ENCODE measurements at places on chromosomes 13 and 19. TPM values are rescaled to one million over a fixed set of nuclear protein-coding genes. Genes with fewer than 3 reads are reported as not detected.
A peak's percentile ranks its signal among the peaks of the same experiment; 100 is the strongest.

Gene CGB8
- total RNA-seq = not detected

Gene MYO1F
- 1.2 TPM for total RNA-seq

Gene KIR2DL3
- not detected for total RNA-seq

Gene ZNF221
- total RNA-seq = 6.4 TPM

Gene ZNF547
- total RNA-seq = 3.5 TPM

Gene CHAF1A
- total RNA-seq = 143 TPM

DNA sequence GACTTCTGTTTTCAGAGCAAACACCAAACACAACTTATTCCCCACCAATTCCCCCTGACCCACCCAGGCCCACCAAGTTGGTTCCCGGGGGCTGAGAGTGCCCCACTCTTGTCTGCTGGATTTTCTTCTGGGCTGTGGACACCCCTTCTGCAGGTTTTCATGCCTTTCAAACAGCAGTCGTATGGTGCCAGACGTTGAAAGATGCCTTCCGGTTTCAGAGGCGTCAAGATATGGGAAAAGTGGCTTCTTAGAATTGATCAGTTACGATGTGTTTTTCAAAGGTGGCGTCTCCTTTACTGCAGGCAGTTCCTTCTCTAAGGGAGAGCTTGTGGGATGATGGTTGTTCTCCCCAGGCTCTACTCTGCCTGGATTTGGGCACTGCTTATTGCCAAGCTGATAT is 12.7 kb downstream of the CLEC11A start:
- DNase-seq = no peak

DNA sequence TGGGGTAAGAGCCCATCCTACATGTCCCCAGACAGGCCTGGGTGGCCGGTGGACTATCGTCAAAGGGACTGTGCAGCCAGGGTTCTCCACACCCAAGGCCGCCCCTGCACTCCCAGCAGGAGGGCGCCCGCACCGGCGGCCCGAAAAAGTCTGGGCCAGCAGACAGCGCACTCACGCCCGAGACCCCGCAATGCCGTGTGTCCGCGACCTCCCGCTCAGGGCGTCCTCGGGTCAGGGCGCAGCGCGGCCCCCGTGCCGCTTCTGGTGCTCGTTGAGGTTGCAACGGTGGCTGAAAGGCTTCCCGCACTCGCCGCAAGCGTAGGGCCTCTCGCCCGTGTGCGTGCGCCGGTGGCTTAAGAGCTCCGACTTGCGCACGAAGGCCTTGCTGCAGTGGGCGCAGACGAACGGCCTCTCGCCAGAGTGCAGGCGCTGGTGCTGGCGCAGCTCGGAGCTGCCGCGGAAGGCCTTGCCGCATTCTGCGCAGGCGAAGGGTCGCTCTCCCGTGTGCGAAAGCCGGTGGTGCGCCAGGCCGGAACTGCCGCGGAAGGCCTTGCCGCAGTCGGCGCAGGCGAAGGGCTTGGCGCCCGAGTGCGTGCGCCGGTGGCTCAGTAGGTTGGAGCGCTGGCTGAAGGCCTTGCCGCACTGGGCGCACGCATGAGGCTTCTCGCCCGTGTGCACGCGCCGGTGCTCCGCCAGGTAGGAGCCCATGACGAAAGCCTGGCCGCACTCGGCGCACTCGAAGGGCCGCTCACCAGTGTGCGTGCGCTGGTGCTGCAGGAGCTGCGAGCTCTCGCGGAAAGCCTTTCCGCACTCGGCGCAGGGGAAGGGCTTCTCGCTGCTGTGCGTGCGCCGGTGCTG is 2.8 kb upstream of the A1BG start:
- no peak for DNase-seq

GRCh38 chr19:47280183-47280797 is 5.6 kb downstream of the INAFM1 start:
- peak; percentile 85 for DNase-seq
